NCI-H510A treated with DMSO at 0.1 percent for 48 hours (cell line): ENCODE measurements at places on chromosomes 16 and 17.
A peak's percentile ranks its signal among the peaks of the same experiment; 100 is the strongest.

GRCh38 chr17:34665819-34666763, 86.7 kb downstream of the TMEM132E start:
- DNase-seq, result no peak

- DNase-seq, result no peak
These were observed 159.9 kb downstream of the ANKFN1 start for GRCh38 chr17:56313201-56313600.

DNA sequence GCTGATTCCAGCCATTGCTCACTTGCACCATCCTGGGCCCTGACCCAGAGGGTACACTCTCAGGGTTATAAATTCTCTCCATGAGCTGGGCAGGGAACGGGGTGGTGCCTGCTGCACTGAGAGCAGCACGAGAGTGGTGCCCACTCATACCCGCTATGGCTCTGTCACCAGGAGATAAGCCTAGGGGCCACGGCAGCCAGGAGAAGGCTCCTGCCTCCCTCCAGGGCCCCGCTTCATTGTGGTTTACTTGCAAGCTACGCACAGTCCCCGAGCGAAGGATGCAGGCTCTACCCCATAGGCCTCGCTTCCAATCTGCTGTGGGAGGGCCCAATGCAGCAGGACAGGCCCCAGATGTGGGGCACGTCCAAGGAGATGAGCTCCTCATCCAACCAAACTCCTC, 48.5 kb downstream of the VAC14 start:
- DNase-seq, result no peak

GRCh38 chr16:68754084-68754792, 17.1 kb downstream of the CDH1 start:
- peak; percentile 27 for DNase-seq

DNA sequence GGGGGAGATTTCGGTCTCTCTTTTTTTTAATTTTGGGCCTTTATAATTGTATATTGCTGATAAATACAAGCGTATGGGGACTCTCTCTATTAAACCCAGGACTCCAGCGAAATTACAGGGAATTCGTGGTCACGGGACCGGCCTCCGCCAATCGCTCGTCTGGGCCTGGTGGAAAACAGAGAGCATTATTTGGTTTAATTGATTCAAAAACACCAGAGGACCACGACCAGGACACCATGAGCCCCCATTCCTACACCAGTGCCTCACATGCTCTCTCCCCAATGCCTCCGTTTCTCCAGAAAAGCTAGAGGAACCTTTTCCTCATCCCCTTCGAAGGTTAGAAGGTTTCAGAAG, at the start of gene HOXB2:
Gene HOXB2, minus strand, starts transcription at position 88 of the 354 bp plus-strand sequence. CDS start 198 bp downstream, outside the sequence.
- DNase-seq, result no peak

GRCh38 chr16:87407511-87408112, 15.5 kb downstream of the MAP1LC3B start:
- DNase-seq, result no peak

DNA sequence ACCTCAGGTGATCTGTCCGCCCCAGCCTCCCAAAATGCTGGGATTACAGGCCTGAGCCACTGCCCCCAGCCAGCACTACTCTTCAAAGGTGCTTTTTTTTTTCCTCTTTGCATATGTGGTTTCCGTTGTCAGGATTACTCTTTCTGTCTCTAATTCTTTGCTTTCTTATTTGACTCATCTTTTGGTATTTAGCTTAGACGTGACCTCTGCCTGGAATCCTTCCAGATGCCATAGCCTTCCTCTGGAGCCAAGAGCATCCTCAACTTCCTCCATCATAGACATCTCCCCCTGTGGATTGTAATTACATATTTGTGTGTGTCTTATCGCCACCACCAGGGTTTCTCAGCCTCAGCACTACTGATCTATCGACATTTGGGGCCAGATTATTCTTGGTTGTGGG, 84.4 kb upstream of the XYLT1 start:
- DNase-seq, result no peak

- no peak for DNase-seq
These were observed 21.9 kb downstream of the CRK start for GRCh38 chr17:1434150-1434549.

DNA sequence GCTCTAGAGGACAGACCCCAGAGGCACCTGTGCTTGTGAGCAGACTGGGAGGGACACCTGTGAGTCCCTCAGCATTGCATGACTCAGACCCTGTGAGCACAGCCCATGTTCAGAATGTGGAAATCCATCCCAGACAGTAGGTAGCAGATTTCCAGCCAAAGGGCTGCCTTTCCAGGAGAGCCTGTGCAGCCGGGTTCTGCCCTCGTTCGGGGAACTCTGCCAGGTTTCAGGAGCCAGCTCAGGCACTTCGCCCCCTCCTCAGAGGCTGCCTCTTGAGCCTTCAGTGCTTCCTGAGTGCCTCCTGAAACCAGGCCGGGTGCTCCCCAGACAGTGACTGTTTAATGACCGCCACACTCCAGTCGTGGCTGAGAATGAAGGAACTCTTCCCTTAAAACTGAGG, 23.3 kb upstream of the SDR42E2 start:
- DNase-seq, result no peak

- no peak for DNase-seq
These were observed 42.9 kb downstream of the BAHCC1 start for GRCh38 chr17:81438007-81438659.

DNA sequence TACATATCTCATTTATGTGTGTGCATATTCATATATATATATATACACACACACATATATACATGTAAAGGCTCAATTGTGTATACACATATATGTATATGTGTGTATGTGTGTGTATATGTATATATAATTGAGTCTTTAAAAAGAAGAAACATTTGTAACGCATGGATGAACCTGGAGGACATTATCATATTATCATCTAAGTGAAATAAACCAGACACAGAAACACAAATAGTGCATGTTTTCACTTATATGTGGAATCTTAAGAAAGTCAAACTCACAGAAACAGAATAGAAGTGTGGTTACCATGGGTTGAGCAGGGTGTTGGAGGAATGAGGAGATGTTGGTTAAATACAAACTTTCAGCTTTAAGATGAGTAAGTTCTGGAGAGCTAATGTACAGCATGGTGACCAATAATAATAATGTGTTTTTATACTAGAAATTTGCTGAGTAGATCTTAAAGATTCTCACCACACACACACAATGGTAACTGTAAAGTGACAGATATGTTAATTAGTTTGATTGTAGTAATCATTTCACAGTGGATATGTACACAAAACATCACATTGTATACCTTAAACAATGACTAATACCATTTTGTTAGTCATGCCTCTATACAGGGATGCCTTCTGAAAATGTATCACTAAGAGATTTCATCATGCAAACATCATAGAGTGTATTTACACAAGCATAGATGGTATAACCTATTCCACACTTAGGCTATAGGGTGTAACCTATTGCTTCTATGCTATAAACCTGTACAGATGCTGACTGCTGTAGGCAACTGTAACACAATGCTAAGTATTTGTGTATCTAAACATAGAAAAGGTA, 132.6 kb upstream of the CACNG5 start:
- peak; percentile 16 for DNase-seq

GRCh38 chr17:49473900-49474751, 21.0 kb upstream of the NGFR start:
- DNase-seq, result no peak

DNA sequence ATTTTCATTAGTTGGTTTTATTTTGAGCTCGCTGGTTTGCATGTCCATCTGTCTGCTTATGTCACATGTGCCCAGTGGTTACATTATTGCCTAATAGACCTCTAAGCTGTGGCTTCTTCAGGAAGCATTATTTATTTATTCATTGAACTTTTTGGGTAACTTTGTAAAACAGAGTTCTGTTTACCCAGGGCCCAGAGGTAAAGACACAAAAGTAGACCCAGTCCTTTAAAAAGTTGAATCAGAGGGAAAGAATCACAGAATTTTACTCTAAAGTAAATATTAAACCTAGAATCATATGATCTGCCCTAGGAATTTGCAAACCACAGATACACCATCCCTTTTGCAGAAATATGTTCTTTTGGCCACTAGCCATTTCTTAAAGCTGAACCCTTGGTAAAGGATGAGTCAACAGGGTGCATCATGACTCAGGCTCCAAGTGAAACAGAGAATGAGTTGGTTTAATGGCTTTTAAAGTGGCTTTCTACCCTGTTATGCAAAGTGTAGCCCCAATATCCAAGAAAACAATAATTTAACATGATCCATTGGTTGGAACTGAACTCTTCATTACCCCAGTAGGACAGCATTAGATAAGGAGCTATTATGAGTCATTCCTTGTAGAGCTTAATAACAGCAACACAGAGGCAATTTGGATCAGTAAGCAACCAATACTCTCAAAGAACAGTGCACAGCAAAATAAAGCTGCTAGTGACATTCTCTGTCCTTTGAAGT, 236.3 kb downstream of the KCNJ2 start:
- no peak for DNase-seq

DNA sequence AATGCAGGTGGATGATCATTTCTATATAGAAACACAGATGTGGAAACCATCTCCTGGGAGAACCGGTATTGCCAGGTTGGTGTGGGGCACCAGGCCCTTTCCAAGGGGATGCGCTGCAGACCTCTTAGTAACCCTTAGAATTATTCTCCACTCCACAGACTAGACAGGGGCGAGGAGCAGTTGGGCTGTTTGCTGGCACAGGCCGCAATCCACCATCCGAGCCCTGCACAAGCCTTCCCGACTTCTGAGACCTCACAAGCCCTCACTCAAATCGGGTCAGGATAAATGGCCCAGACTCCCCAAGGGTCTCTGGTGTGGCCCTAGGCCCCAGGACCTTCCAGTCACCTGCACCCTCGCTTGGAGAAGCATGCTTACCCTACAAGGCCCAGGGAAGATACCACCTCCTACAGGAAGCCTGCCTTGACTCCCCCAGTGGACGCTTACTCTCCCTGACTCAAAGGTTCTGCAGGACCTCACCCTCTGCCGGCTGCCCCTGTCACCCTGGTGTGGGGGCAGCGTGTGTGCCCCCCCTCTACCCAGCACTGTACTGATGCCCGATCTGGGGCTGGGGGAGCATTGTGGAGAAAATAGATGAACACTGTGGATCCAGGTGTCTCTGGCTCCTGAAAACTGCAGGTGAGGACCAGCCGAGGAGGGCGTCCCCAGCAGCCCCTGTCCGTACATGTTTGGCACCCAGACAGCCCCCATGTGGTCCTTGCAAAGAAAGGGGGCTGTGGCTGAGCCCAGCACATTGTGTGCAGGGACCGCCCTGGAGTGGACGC, 49.8 kb upstream of the ACSF3 start:
- DNase-seq, result no peak

- DNase-seq, result no peak
These were observed 39.7 kb upstream of the NGFR start for GRCh38 chr17:49455272-49455861.

DNA sequence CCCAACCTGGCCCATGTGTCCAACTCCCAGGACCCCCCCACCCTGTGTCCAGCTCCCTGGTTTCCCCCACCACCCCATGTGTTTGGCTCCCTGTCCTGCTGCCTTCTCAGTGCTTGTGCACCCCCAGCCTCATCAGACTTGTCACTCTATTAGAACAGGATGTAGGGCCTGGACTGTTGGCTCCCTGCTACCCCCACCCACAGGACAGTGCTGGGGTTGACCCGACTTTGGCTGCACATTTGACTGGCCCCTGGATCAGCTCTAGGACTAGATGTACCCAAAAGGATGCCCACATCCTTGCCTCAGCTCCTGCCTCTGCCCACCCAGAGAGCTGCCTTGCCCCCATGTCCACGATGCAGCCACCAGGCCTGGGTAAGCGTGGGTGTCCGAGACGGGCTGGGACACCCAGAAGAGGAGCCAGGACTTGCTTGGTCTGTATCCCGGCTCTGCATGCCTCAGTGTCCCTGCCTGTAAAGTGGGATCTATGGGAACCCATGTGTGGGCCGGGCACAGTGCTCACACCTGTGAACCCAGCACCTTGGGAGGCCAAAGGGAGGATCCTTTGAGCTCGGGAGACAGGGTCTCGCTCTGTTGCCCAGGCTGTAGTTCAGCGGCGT, 1.5 kb upstream of the CCDC57 start:
- DNase-seq, result no peak

DNA sequence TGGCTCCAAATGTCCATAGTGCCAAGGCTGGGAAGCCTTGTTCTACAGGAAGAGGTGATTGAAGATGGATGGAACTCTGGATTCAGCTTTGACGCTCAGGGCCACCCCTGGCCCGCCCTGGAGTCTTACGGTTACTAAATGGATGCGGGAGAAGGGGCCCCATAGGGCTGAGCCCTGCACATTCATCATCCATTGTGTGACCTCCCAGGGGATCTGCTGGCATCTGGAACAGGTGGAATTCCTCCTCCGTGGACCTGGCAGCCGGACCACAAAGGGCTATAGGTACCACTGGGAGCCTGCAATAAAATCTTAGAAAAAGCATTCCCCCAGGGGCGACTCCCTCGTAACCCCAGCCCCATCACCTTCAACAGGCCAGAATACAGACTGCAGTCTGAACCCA, 81.4 kb upstream of the NOL11 start:
- DNase-seq, result no peak

- no peak for DNase-seq
These were observed 23.1 kb upstream of the DHRS13 start for GRCh38 chr17:28925912-28926365.

DNA sequence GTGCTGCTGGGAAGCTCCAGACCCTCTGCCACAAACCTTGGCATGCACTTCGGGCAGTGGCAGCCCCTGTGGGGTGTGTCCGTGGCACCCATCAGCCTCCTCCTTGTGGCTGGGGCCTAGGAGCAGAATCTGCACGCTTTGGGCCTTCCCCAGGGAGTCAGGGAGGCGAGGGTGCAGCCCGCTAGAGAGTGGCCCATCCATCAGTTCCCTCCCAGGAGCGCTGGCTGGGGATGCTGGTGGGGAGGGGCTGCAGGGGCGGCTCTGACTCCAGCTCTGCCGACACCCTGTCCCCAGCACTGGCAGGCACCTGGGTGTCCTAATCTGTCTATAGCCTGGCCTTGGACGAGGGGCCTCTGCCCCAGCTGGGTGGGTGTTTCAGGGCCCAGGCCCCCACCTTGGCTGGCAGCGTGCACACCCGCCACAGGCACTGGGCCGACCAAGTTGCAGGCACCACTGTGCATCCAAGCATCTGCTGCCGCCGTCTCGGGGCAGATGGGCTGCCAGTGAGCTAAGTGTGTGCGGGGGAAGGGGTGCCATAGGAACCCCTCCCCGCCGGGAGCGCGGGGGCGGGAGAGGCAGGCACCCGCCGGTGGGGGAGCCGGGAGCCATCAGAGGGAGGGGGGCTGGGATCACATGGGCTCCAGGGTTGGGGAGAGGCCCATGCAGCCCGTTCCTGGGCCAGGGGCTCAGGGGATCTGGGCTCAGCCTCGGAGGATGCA, 30.2 kb downstream of the ENDOV start:
- DNase-seq, result no peak

GRCh38 chr17:46184696-46185095, 8.5 kb downstream of the KANSL1 start:
- DNase-seq, result no peak
